ENCODE measurements at places on chromosomes 7 and 10.

DNA sequence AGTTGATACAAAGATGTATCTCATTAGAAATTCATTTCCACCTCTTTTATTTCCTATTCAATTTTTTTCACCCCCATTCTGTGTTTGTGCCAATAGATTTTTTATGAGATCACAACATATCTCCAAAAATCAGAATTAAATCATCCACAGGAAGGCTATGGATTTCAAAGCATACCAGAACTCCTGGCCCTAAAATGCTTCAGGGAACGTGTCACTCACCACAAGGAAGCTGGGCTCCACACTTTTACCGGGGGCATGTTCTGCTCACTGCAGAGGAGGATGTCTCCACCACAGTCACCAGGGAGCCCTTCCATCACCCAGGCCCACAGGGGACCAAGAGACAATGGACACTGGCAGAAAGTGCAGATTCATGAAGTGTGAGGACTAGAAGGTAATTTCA lies 456.8 kb downstream of the KCNMA1 start:
- no peak for DNase-seq

DNA sequence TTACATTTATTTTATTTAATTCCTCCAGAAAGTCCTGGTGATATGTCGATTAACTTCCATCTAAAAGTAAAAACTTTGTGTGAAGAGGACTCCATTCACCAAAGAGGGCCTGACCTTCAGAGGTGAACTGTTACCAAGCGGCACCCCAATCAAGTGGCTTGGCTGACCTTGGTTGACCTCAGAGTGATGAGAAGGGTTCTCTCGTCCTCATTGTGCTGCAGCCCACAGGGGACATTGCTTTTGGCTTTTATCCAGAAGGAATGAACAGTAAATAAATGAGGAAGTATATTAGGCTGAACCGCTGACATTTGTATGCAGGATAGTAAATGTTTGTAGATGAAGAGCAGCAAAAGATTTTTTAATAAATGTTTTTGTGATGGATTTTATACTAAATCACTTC lies 172.4 kb upstream of the MKI67 start:
- no peak for DNase-seq

- peak; percentile 84 for DNase-seq
These were observed 53.9 kb downstream of the SYPL1 start for GRCh38 chr7:106057962-106058927.

DNA sequence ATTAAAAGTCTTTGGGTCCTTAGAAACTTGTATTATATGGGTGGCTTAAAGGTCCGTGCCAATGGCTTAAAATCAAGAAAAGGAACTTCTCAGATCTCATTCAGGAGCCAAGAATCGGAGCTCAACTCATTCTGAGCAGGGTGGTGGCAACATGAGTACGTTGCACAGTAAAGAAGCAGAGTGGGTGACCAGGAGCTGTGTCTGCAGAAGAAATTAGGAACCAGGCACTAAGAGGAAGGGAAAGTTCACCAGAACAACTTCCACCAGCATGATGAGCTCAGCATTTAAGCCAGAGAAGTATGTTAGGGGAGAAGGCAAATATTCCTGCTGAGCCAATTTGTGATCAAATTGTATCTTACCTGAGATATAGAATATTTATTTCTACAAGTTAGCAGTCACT lies 236.0 kb upstream of the NRP1 start:
- no peak for DNase-seq

- no peak for DNase-seq
These were observed 102.0 kb downstream of the GLCCI1 start for GRCh38 chr7:8070451-8071180.

DNA sequence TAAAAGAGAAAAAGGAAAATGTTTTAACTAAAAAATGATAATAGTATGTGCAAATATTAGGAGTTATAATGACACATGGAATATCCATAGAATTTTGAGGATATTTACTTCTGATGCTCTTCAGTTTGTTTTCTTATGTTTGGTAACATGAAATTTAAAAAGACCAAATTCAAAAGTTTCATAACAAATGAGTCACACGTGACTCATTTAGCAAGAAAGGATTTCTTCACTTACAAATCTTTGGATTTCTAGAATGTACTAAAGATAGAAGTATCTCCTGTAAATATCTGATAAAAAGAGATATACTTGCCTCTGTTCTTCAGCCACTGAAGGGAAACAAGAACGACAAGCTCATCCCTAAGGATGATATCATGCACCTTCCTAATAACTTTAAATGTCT lies 774.5 kb upstream of the LRRTM3 start:
- no peak for DNase-seq

GRCh38 chr7:21967598-21968003 lies 21.9 kb upstream of the CDCA7L start:
- no peak for DNase-seq

DNA sequence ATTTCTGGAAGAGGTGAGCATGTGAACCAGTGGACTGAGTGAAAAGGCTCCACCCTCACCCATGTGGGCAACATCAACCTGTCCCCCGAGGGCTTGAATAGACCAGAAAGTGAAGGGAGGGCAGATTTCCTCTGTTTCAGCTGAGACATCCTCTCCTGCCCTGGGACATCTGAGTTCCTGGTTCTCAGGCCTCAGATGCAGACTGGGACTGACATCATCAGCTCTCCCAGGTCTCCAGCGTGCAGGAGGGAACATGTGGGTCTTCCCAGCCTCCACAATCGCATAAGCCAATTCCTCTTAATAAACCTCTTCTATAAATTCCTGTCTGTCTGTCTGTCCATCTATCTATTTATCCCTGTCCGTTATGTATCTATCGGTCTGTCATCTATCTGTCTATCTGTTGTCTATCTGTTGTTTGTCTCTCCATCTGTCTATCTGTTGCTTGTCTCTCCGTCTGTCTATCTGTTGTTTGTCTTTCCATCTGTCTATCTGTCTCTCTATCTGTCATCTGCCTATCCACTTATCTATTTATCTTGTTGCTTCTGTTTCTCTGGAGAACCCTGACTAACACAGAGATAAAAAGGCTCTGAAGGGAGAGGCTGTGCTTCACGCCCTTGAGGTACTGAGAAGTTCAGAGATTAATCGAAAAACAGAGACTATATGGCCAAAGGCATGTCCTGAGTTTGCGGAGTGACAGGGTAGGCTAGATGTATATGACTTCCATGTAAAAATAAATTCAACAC lies 140.3 kb upstream of the PFKP start:
- no peak for DNase-seq

DNA sequence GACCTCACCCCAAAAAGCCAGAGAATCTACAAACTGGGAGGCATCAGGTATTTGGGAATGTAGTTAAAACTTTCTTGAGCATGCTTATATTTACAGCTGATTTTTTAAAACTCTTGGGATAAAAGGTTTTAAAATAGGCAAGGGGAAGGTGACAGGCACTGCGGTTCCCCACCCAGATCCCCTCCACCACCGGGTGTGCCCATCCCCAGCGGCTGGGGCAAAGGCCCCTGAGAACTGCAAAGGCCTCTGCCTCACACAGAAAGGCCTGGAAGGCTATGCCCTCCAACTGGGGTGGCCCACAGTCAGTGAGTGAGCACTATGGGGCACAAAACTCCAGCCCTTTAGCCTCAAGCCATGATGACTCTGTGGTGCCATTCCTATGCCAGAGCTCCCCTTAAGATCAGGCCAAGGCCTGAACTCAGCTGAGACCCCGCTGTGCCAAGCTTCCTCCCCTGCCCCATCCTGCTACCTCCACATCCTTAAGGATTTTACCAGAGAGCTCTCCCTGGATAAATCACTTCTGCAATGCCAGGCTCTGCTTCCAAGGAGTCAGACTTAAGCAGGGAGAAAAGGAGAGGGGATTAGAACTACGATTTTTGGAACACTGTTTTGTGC lies 299.1 kb downstream of the GRID1 start:
- DNase-seq: no peak

DNA sequence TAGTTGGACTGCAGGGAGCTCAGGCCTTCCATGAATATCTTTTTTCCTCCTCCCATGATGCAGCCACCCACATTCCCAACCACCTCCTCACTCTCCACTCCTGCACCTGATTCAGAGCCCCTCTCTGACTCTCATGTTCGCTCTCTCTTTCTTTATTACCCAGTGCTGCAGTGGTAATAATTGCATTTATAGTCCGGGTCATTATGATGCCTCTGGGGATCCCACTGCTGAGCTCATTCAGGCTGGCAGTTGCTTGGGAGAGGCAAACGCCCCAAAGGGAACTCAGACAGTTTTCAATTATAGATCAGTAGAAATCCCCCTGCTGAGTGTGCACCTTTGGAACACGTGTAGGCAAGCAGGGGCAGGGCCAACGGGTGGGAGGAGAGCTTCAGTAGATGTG lies 953.0 kb downstream of the GRID1 start:
- no peak for DNase-seq
